Right cardiac atrium (tissue), 5 donors: ENCODE measurements at places on chromosomes 12 and 14. TPM values are rescaled to one million over a fixed set of nuclear protein-coding genes. Genes with fewer than 3 reads are reported as not detected.

- peak; percentile 48 for DNase-seq
Observed at GRCh38 chr14:32417956-32418552, 89.0 kb downstream of the AKAP6 start.

GRCh38 chr14:73785336-73785833 is 66.2 kb upstream of the PTGR2 start:
- DNase-seq, result no peak

GRCh38 chr14:77086017-77086727 is 11.9 kb upstream of the CIPC start:
- DNase-seq, result no peak

DNA sequence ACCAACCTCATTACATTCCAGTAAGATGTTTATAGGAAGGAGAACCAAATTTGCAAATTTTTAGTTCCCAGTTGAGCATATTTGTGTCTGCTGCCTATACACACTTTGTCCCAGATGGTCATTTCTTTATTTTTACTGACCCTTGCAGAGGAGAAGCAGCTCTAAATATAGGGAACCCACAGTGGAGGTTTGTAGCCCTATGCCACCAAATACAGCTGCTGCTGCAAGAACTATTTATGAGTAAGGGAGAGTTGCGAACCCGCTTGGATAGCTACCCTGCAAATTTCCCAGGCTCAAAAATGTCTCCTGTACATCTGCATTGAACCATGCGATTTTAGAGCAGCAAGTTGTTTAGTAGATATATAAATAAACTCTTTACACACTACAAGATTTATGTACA is 48.2 kb downstream of the NAV3 start:
- DNase-seq, result no peak

DNA sequence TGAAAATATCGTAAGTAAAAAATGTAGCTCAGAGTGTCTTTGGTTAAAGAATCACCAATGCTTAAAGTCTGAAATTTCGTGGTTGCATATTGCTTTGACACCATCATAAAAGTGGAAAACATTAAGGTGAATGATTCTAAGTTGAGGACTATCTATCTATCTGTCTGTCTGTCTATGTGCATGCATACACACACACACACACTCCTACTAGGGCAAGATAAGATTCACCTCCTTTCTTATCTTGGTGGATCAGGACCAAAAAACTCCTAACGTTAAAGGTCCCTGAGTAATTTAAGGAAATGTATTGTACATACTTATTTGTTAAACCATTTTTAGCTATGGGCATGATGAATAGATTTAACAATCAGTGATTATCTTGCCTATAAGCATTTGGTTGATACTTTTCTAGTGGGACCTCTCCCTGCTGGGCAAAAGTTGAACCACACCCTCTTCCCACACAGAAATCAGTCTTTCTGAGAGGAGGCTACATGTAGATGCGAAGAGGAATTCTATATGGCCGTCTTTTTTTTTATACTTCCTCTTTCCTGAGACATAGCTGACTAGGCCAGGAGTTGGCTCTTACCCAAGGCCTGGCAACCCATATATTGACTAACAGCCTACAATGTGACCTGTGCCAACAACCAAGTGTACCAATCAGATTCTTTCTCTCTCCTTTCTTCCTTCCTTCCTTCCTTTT is 19.3 kb upstream of the LLPH start:
- DNase-seq, result peak; percentile 69

The TAS2R13 gene
- 0.47 TPM for total RNA-seq
